ENCODE measurements at places on chromosomes 11 and 22.

GRCh38 chr22:29129808-29130140 lies 56.9 kb downstream of the KREMEN1 start:
- no peak for DNase-seq

- DNase-seq, result no peak
Measured at GRCh38 chr11:15227011-15227410, 112.3 kb downstream of the INSC start.

DNA sequence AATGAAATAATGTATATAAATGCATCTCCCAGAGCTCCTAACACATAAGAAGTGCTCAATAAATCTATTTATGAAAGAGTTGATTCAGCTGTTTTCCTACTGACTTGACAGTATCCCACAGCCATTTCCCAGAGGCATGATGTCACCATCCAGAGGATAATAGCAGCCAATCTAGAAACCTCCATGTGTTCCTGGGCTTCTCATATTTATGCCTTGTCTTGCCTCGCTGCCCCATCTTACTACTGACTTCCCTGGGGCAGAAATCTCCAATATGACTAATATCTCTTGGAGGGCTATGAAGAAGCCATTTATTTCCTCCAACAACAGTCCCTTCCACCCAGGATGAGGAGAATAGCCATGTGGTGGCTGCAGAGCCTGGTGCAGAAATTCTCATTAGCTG lies 115.4 kb upstream of the NAV2 start:
- DNase-seq, result no peak

DNA sequence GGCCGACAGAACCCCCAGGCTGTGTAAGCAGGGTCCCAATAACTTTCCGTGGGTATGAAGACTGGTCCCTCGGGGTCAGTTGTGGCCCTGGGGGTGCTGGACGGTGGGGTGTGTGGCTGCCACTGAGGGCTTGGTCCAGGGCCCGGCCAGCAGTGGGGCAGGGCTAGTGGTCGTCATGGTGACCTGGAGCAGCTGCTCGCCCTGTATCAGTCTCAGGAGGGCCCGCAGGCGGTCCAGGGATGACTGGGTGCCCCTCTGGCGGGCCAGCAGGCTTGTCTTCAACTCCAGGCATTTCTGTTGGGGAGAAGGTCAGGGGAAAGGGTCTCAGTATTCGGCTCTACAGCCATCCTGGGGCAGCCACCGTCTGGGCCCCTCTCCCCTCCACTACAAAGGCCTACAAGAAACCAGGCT lies 126.8 kb downstream of the PHF21B start:
- no peak for DNase-seq

DNA sequence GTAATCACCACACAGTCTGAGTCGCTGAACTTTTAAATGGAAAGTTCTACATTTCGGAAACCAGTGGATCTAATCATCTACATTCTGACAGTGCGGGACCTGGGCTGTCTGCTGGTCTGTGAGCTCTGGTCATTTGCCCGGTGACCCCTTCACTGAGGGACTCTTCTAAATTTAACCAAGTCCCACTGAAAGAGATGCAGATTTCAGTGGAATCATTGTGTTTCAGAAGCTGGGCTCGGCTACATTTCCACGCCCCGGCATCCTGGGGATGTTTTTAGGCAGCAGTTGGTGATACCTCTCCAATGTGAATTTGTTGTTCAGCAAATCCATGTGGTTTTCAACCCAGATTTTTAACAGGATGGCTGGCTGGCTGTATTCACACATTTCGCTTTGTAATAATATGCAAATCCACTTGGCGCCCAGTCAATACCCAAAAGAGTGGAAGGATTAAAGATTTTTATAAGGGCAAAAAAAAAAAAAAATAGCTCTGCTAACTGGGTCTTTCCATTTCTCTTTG lies 145.5 kb upstream of the RASSF10 start:
- DNase-seq, result no peak

- no peak for DNase-seq
Measured at GRCh38 chr11:73715541-73715940, 45.3 kb downstream of the RAB6A start.

DNA sequence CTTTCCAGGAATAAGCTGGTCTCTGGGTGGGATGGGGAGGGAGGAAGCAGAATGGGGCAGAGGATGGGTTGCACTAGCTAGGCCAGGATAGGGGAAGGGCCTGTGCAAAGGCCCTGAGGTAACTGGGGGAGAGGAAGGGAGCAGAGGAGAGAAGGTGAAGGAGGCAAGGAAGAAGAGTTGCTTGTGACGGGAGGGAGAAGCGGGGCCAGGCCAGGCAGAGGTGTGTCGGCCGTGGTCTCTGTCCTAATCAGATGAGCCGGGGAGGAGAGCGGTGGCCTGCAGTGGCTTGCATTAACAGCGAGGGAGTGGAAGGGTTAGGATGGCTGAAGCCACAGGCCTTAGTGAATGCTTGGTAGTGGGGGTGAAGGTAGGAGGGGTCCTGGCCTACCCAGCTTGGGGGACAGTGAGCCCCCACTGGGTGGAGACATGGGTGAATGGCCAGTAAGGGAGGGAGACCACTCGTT lies 6.0 kb upstream of the DERL3 start:
- no peak for DNase-seq

GRCh38 chr11:1346669-1347390 lies 37.4 kb upstream of the TOLLIP start:
- DNase-seq, result no peak

GRCh38 chr22:49667236-49667635 lies 160.4 kb downstream of the BRD1 start:
- no peak for DNase-seq

- DNase-seq, result no peak
Measured at GRCh38 chr11:95095858-95096587, 6.4 kb downstream of the ENDOD1 start.

- DNase-seq, result no peak
Measured at GRCh38 chr22:43399338-43399979, 12.4 kb upstream of the MPPED1 start.

- no peak for DNase-seq
Measured at GRCh38 chr11:114964676-114965214, 286.4 kb downstream of the NXPE2 start.

DNA sequence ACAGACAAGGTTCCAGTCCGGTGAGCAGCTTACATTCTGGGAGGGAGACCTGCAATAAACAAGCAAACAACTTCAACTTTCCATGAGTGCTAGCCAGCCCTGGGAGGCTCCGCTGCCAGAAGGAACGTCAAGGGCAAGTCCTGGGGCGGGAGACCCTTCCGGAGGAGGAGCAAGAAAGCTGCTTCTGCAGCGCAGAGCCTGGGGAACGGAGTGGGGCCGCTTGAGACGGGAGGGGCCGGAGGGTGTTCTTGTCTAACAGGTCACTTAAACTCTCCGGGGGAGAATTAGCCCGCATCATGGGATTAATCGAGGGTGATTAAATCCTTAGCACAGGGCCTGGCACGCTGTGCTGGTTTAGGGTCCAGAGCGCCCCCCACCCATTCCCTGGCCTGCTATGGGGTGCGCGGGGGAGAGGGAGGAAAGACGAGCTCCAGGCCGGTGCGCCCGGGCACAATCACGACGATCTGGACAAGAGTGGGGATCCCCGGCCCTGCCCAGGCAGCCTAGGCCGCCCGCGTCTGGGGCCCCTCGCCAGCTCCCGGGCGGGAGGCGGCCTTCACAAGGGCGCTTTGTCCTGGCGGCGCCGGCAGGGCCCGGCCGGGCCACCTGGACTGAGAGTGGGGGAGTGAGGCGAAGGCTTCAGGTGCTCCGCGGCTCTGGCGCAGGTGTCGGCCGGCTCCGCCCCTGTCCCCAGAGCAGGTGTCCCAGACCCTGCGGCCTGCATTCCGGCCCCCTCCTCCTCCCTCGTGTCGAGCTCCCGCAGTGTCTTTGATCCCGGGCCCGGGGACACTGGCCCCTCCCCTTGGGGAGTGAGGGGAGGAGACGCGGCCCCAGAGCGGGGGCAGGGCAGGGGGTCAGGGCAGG lies 663 bp upstream of the LARGE2 start:
- DNase-seq, result peak; percentile 67

DNA sequence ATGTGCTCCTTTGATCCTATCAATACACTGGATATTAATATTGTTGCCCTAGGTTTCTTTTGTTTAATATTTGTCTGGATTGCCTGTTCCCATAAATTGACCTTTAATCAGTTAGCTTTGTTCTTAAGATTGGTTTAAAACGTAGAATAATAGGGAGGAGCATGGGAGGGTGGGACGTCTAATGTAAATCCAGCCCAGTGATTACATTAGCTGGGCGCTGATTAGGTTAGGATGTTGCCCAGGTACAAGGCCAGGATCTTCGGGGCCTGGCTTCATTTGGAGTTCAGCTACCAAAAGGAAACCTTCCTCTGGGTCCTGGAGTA lies at the start of gene SRSF8:
SRSF8 (plus strand) TSS at position 204 of the 323 bp plus-strand sequence. CDS start 308 bp downstream, outside the sequence.
- DNase-seq, result no peak

DNA sequence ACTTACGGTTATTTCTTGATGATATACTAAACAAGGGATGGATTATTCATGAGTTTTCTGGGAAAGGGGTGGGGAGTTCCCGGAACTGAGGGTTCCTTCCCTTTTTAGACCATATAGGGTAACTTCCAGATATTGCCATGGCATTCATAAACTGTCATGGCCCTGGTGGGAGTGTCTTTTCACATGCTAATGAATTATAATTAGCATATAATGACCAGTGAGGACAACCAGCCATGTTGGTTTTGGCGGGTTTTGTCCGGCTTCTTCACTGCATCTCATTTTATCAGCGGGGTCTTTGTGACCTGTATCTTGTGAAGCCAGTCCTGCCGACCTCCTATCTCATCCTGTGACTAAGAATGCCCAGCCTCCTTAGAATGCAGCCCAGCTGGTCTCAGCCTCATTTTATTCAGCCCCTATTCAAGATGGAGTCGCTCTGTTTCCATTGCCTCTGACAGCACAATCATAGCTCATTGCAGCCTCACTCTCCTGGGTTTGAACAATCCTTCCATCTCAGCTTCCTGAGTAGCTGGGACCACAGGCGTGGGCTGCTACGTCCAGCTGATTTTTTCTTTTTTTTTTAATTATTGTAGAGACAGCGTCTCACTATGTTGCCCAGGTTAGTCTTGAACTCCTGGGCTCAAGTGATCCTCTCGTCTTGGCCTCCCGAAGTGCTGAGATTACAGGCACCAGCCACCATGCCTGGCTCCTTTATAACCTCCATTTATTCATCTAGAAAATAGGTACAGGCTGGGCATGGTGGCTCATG lies 52.6 kb upstream of the EMID1 start:
- no peak for DNase-seq

DNA sequence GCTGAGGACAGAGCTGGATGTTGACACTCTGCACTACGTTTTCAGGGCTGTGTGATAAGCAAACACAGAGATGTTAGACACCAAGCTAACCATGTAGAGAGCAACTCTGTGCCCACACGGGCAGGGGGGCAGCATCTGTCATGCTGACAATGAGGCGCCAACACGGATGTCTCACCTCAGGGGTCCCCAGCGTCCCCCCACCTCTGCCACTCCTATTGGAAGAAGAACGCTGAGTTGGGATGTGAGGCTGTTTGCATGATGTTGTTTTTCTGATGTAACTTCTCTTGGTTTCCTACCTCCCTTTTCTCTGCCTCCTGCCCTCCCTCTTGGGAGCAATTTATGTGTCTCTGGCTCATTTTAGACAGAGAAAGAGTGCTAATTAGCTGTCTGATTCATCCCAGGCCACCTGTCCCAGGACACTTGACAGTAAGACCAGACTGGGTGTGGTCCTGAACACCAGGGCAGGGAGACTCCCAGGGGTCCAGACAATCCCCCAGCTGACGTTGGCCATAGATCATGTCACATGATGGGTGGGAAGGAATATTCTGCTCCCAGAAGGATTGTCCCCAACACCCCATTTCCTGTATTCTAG lies 89.2 kb upstream of the NCAM1 start:
- DNase-seq, result no peak

DNA sequence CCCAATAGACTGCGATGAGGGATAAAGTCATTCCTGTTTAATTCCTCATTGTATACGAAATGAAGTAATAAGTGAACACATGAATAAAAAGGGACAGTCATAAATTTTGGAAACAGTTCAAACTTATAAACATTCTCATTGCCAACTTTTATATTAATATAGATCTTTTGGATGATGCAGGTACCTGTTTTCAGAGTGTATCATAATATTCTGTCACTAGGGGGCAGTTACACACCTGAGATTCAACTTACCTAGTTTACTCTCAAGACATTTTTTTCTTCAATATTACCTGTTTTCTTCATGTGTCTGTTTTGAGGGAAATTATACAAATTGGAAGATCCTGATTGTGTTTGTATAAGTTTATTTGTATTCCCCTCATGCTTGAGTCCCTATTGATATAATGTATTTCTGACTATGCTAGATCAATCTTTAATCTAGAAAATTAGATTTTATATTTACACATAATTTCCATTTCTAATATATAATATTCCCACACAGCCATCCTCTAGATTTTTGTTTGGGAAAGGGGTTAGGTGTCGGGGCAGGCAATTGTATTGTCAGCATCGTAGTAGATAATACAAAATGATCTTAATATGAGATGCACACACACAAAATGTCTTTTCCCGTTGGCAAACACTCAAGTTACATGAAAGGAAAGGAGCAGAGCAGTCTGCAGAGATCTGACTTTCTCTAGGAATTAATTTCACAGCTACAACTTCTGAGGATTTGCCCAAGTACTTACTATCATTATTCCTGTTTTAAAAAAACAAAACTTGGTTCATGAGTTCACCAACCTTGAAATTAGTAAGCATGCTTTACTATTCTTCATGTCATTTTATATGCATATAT lies 18.4 kb downstream of the FDX1 start:
- no peak for DNase-seq

- DNase-seq, result no peak
Measured at GRCh38 chr22:43449205-43449830, 37.5 kb downstream of the MPPED1 start.

GRCh38 chr11:118401151-118401879 lies at the start of gene ATP5MG:
Gene ATP5MG, plus strand, starts transcription at chr11:118401606. Its CDS starts 60 bp downstream, at chr11:118401666.
- DNase-seq, result peak; percentile 99

DNA sequence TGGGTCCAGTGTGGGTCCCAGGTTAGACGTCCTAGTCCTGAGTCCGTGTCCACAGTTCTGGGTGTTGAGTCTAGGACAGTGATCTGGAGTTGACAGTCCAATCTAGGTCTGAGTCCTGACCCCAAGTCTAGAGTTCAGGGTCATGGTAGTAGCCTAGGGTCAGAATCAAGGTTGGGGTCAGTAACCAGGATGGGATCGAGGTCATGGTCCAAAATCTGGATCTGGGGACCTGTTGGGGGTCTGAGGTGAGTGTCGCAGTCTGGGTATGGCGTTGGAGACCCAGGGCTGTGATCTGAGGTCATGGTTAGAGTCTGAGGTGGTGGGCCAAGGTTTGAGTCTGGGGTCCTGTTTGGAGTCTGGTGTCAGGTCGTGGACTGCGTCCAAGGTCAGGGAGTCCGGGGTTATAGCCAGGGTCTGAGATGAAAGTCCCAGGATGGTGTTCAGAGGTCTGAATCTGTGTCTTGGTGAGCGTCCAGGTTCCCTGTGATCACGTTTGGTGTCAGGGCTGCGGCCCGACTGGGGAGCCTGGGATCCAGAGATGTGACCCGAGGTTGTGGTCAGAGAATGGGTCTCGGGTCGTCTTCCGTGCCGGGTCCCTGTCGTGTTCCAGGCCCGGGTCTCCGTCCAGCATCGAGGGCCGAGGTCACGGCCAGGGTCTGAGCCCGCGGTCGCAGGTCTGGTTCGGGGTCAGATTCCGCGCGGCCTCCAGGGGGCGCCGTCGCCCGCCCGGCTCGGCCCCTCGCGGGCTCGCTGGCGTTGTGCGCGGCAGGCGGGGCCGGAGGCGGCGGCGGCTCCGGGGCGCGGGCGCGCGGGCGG lies 432 bp upstream of the GRK2 start:
- peak; percentile 87 for DNase-seq

All from eye (tissue), 1 donor.